Stimulated activated CD4-positive, alpha-beta T cell treated with anti-CD3 and anti-CD28 coated beads, Interleukin-15, amount 100 ng/mL, for 24 hours (primary cell): ENCODE measurements at places on chromosomes 6 and 20.

DNA sequence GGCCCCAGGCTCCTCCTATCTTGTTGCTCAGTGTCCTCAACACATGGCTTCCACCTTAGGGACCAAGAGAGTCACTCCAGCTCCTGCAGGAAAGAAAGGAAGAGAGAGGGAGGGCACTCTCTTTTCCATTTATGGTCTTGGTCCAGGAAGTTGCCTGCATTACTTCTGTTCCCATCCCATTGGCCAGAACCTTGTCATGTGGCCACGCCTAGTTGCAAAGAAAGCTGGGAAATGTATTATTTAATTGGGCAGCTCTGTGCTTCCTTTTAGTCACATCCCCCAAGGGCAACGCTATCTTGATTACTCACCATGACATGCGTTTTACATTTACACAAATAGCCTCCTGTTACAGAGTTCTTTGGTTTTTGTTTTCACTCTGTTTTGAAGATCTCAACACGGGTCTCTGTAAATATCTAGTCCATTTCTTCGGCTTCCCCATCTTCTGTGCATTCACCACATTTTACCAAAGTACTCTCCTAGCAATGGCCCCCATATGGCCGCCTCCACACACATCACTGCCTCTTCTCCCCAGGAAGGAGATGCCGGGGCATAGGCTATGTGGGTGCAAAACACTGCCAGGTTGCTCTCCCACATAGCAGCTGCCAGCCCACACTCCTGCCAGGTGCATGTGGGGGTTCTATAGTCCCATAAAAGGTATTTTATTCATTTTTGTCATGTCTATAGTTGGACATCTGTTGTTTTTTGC, 35.7 kb upstream of the ZMYND8 start:
- peak; percentile 30 for DNase-seq

- peak; percentile 73 for DNase-seq
These were observed 301.5 kb downstream of the CLIC5 start for GRCh38 chr6:45714006-45714730.

DNA sequence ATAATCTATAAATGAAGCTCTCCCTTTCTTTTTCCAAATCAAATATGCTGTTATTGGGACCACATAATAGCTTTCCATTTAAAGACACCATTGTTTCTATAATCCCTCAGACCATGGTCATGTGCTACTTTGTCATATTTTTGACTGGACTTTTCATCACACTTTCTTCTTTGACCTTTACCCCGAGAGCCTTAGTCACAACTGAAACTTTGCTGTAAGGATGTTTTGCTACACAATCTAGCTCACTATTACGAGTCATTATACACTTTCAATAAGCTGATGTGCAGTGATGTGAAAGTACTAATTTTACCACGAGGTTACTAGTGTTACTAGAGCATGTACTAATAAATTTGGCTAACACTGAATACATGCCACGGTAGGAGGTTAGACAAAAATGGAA, 367.2 kb upstream of the RUNX2 start:
- DNase-seq: no peak

DNA sequence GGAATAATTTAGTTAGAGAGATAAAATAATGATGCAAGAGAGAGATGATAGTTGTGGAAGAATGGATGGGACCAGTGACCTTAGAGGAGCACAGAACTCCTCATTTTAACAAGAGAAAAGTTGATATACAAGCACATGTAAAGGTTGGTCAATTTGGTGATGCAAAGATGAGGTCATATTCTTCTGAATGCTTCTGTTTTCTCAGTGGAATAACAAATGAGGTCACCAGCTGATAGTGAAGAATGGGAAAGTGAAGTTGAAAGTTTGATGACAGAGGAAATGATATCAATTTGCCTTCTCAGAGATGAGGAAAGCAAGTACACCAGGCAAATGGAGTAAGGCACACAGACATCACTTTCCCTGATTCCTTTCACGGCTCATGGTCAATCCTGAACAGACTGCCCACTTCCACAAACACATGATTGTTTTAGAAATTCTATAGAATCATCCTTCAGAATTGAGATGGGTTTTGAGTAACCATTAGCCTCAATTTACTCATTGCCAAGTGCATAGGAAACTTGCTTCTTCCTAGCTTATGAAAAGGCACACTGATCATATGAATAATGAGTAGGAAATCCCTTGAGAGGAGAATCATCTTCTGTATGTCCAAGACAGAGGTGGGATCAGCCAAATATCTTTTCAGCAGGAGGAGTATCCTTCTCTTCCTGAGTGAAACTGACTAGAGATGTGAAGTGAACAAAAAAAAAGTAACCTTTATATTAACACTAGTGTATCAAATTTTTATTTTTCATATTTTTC, 82.4 kb upstream of the TCF21 start:
- no peak for DNase-seq

DNA sequence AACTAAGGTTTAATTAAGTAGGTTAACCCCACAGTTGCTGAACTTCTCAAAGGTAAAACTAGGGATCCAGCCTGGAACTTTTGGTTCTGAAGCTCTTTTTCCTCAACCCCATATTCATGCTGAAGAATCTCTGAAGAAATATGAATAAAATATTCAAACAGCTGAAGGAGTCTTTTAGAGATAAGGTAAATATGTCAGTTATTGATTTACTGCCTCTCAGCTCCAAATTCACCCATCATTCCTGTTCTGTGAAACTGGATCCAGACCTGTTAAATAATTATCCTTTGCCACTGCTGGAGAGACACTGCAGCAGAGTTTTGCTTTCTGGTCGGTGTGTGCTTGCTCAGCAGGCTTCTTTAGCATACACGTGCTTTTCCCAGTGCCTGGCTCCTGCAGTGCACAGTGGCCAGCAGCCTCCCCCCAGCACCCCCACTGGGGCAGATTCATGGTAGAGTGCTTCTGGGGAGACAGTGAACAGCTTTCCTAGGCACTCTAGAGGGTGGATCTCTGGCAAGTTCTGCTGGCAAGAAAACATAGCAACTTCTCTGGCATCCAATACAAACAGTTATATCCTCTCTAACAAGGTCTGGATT, 62.0 kb upstream of the BCLAF1 start:
- no peak for DNase-seq

GRCh38 chr6:82178759-82179112, 68.8 kb downstream of the IBTK start:
- DNase-seq: no peak

DNA sequence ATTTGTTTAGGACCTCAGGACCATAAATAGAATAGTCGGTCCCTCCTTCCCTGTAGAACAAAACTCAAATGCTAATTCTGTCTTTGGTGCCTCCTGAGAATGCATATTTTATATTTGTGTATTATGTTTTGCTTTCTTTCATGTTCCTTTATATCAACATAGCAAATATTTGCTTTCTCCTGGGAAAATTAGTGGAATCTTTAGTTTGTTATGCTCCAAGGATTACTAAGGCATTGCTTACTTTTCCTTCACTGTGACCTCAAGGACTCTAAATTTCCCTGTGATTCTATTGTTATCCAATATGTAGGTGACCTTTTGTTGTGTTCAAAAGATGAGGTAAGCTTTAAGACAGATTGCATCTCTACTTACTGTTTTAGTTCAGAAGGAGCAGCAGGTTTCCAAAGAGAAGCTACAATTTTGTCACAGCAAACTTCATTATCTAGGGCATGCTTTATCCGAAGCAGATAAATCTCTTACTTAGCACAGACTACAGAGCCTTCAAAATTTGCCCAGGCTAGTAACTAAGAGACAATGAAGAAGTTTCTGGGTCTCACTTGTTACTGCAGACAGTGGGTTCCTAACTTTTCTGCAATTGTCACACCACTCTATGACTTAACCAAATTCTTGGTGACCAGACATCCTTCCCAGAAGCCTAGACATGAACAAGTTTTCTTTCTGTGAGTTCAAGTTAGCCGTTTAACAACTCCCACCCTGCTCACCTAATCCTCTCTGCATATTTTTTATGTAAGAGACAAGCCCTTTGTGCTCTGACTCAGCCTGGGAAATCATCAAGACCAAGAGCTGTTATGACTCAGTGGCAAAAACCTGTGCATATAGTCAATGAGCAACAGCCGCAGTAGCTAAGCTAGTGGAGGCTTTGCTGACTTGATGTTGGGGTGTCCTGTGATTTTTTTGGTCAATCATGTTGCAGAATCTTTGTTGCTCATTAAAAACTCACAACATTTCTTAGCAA, 378.8 kb downstream of the QKI start:
- no peak for DNase-seq

DNA sequence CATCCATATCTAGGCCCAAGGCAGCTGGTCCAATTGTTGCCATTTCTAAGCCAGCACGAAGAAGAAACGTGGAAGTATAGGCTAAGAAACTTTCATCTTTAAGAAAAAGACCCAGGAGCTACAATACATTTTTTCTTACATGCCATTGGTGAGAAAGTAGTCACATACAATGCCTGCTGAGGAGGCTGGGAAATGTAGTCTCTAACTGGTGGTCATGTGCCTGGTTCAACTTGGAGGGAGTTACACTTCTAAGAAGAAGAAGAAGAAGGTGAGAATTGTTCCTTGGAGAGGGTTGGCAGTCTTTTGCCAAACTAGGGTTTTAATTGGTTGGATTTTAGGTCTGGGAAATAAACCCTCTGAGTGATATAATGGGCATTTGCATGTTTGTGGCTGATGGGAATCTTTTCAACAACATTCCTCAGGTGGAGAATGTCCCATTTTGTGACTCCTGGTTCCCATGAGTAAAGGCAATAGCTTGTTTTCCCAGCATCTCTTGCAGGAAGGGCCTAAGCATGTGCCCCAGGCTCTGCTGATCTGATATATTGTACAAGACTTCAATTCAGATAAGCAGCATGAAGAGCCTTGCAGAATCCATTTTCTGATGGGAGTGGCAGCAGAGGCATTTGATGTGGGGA, 47.0 kb upstream of the PREP start:
- DNase-seq: no peak

- no peak for DNase-seq
These were observed 250.7 kb downstream of the MAFB start for GRCh38 chr20:40438161-40438830.

DNA sequence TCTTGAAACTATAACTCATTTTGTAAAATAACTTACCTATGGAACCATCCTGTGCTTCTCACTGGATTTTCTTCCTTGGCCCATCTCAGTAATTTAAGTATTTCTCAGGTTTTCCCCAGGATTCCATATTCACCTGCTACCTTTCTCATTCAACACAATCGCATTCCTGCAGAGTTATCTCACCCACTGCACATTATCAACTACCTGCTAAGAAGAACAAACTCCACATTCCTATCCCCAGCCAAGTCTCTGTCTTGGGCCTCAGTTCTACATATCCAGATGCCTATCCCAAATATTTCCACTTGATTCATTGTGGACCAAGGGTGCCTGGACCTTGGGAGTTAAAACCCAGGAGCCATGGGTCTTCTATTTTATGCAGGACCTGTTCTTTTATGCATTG, 60.2 kb upstream of the KCNQ5 start:
- DNase-seq: no peak

DNA sequence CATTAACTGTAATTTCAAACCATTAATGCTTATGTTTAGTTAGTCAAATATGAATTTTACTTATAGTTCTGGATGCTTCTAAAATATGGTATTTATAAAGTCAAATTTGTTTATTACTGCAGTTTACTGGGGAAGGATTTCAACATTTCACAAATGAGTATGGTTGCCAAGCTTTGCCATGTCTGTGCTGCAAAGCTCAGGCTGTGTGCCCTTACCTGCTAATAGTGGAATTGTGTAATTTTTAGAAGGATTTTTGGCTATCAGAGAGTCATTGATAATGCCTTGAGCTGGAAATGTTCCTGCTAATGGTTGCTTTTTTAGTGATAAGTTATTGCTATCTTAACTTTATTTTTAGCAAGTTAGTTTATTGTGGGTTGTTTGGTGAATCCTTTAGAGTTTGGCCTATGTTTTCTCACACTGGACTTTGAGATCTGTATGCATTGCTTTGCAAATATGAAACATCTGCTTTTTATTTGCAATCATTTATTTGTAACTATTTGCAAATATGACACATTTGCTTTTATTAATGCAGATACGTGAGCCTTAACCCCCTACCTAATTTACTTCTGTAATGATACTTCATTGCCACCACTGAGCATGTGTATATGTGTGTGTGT, 105.8 kb downstream of the CD109 start:
- DNase-seq: no peak

DNA sequence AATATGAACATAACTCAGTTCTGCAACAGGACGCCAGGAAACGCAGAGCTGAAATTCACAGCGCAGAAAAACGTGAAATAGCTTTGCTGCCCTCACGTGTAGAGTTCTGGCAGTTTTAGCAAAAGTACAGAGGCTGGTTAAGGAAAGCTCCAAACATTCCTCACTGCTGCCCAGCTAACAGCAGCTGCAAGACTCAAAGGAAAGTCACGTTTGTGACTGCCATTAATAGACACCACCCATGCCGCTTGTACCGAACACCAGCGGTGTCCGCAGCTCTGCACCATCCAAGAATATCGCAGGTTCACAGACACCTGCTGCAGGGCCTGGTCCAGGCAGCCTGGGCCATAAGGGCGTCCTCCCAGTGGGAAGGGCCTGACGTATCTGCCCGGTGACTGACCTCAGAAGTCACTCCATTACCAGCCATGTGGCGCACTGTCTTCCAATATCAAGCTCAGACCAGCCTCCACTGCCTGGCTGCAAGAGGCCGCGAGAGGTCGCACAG, 61.4 kb downstream of the WDR27 start:
- no peak for DNase-seq

DNA sequence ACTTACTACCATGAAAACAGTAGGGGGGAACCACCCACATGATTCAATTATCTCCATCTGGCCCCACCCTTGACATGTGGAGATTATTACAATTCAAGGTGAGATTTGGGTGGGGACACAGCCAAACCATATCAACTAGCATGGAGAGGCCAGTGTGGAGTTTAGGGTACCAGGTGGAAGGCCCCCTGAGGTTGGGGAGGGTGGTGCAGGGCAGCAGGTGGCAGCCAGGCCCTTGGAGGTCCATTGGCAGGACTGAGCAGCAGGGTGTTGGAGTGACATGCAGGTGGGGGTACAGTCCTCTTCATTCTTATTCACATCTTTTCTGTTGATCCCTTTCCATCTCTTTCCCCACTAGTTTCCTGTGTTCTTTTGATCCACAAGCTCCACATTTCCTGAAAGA, 42.9 kb downstream of the PHACTR3 start:
- no peak for DNase-seq

GRCh38 chr6:107866606-107867301, 42.6 kb upstream of the SCML4 start:
- DNase-seq: no peak

GRCh38 chr6:116562614-116563013, 8.7 kb upstream of the RWDD1 start:
- DNase-seq: no peak

- DNase-seq: no peak
These were observed 35.4 kb downstream of the NINL start for GRCh38 chr20:25549843-25550477.

- no peak for DNase-seq
These were observed 52.2 kb downstream of the MARCKS start for GRCh38 chr6:113909224-113909856.

- DNase-seq: peak; percentile 49
These were observed 10.5 kb downstream of the SYTL3 start for GRCh38 chr6:158660333-158660754.
